CD4-positive, alpha-beta T cell treated with Interferon gamma for 1 hour (primary cell): ENCODE measurements at places on chromosomes 3 and 15.

DNA sequence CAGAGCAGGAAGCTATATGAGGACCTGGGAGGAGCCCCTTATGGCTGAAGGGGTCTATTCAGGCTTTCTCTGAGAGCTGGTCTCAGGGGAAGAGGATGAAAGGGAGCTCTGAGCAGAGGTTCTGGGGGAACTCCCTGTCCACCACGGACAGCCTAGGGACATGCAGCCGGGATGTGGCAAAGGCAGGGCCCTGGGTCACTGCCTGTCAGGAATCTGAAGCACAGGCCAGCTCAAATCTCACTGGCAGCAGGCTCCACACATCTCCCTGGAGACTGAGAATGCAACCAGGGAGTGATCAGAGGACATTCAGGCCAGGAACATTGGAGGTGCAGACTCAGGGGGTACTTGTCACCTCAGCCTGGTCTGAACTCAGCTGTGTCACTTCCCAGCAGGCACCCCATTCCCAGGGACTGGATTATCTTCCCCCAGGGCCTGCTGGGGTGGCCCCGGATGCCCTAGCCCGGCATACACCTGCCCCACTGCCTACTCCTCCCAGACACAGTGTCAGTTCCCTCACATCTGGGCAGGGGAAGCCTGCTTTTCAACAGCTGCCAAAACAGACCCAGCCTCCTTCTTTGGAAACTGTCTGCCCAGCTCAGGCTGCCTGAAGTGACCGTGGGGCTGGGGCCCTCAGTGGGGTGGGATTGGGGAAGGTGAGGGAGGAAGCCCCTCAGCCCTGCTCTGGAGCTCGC lies 18.3 kb upstream of the SEMA3F start:
- DNase-seq: no peak

DNA sequence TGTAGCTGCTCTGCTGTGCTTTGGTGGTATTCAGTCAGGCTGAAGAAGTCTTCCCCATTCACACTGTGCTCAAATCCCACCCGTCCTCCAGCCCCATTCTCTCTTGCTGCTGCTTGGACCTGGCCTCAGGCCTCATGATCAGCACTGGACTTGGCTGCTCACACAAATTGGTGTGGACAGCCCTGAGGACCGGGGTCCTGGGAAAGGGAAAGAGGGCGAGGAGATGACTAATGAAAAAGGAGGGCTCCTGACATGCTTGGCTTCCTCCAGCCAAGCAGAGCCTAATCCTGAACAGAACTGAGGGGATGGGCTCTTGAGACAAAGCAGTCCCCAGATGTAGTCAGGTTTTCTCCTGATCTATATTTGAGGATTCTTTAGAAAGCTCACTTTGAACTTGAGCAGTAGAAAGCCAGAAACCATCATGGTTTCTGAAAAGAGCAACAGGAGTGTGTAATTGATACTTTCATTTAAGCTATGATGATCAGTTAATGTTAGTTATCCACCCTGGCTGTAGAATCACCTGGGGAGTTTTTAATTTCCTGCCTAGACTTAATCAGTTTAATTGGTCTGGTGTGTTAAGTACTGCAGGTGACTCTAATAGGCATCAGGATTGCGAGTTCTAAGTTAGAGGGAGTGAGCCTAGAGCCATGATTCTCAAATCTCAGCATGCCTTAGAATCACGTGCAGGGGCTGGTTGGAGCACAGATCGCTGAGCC lies 79.4 kb upstream of the THBS1 start:
- no peak for DNase-seq

DNA sequence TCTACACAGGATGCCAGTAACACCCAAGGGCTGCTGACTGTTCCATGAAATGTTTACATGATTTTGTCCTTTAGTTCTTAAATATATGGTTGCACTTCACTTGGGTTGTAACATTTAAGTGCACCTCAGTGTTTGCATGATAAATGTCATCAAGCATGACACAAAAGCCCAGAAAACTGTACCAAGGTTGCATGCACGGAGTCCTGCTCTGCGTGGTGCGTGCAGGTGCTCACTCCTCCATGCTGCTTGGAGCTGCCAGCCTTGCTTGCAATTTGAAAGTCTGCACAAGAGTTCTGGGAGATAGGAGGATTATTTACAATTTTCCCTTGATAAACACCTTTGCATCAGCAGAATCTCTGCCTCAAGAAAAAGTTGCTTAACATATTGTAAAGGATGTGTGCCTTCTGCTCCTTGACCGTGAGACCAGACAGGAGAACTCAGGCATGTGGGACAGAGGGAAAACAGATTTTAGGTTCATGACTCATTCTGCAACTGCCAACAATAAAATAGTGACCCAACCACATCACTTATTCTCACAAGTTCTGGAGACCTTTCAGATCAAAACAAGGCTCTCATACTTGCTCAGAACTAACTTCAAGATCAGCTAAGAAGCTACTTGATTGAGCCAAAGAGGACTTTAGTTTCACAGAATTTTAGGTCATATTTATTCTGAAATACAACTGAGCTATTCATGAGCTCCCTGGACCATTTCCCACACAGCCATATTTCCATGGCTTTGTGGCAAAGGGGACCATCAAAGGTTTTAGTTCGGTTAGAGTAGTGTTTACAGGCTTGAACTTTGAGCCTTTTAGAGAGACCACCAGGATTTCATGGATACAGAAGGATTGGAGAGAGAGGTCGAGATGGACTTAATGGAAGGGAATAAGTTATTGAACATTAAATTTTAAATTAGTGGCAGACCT lies 128.4 kb upstream of the ZBED2 start:
- DNase-seq: no peak

DNA sequence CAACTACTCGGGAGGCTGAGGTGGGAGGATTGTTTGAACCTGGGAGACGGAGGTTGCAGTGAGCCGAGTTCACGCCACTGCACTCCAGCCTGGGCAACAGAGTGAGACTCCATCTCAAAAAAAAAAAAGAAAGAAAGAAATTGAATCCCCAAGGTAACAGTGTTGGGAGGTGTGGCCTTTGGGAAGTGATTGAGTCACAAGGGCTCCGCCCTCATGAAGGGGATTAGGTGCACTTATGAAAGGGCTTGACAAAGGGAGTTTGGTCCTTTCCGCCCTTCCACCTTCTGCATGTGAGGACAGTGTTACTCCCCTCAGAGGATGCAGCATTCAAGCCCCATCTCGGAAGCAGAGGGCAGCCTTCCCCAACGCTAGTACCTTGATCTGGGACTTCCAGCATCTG lies 21.3 kb downstream of the POC1A start:
- DNase-seq: no peak

DNA sequence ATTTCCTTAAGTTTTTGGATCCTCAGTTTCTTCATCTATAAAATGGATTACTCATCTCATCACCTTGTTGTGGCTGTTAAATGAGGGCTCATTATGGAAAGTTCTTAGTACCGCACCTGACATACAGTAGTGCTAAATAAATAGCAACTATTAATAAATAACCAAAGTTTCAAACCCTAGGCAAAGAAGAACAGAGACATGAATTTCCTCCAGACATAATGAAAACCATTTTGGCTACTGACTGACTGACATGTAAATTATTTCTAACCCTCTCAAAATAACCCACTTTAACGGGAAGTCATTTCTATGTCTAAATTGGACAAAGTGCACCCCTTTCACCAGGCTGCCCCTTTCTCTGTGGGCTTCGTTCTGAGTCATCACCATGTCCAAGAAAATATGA lies 17.4 kb upstream of the KLHL6 start:
- DNase-seq: no peak

- DNase-seq: peak; percentile 31
These were observed 28.2 kb downstream of the C3orf62 start for GRCh38 chr3:49248840-49249227.

GRCh38 chr3:2921903-2922302 lies 188.3 kb downstream of the IL5RA start:
- DNase-seq: no peak
